ENCODE measurements at places on chromosomes 12 and 14.

DNA sequence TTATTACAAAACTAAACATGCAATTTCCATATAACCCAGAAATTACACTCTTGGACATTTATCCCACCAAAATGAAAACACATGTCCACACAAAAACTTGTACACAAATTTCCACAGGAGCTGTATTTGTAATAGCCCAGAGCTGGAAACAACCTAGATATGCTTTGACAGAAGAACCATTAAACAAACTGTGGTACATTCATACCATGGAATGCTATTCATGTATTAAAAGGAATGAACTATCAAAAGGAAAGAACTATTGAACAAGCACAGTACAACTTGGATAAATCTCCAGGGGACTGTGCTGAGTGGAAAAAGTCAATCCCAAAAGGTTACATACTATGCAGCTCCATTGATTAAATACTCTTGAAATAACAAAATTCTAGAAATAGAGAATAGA lies 35.8 kb upstream of the ERGIC2 start:
- DNase-seq = no peak

GRCh38 chr14:61475316-61475715 lies 153.9 kb downstream of the PRKCH start:
- no peak for DNase-seq

DNA sequence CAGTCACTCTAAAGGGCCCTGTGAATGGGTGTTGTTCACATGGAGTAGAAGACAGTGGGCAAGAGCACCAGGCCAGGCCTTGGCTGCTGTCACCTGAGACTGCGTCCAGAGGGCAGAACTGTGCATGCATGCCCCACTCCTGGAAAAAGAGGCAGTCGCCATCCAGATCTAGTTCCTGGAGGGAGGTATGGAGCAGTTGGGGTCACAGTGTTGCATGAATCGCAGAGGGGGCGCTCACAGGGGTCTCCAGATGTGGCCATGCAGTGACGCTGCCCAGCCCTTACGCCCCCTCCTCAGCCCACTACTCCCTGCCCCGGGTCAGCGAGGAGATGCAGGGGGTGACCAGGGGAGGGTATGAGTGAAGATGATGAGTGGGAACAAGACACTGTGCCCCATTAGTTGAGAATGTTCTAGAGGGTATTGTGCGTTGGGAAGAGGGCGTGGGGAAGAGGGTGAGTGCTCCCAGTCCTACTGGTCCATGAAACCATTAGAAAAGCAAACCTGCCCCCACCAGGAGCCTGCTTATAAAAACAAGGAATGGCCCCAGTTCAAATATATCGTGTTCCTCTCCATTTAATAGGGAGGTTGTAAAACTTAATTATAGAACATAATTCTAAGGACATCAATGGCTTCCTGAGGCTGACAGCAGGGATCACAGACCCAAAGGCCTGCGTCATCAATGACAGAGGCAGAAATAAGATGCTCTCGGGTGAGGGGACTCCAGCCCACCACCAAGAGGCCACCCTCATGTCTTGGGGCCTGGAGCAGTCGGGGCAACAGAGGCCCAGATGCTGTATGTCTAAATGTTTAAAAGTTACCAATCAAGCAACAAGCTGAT lies 32.2 kb upstream of the BCL7A start:
- no peak for DNase-seq

- DNase-seq = no peak
Measured at GRCh38 chr14:75832621-75833297, 149.0 kb downstream of the TGFB3 start.

DNA sequence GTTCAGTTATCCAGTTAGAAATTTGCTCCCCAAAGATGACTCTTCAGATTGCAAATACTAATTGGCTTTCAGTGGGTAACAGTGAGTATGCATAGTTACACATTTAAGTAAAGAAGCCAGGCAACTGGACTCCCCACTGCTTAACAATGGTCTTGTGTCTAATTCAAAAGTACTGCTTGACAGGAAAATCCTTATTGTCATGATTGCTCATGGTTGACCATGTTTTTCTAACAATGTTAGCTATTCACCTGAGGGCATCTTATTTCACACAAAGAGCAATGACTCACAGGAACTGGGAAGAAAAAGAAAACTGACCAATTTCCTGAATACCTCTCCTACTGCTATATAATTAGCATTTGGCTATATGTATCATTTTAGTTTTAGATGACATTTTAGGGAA lies 33.7 kb upstream of the ALG10B start:
- DNase-seq = no peak

DNA sequence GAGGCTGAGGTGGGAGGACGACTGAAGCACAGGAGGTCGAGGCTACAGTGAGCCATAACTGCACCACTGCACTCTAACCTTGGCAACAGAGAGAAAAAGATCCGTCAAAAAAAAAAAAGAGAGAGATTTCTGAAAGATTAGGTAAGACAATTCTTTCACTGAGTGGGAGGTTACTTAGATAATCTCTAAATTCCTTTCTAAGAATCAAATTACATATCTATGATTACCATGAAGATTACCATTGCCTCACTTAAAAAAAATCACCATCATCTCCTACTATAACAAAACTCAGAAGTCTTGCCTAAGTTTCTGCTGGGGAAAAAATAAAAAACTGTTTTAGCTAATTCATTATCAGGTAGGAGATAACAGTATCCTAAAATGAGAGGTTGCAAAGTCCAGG lies 366.7 kb downstream of the DUSP6 start:
- no peak for DNase-seq

- no peak for DNase-seq
Measured at GRCh38 chr12:117968826-117969659, at the start of gene KSR2. Gene KSR2, minus strand, starts transcription at chr12:117968990. Its CDS starts 735 bp downstream, at chr12:117968255.

DNA sequence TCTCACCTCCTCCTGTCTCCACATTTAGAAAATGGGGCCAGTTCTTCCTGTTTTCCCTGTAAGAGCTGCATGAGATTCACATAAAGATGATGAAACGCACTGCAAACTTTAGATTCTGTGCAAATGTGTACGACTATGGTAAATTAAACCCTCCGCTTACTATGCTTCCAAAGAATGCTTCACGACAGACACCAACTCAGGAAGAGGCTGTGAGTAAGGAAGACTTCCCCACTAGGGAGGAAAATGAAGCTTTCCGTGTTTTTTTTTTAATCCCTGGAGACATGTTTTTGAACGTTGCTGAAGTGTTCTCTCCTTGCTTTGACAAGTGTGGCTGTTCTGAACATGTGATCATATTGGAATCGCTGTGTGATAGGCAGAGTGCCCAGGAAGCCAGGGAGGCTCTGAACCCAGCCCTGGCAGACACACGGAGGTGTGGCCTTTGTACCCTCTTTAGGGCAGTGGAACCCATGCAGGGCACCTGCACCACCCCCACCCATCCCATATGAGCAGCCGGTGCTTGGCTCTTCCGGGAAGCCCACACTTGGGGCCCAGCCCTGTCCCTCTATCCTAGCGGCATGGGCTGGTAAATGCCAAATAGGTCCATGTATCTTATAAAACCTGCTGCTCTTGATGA lies 7.5 kb upstream of the SYNE3 start:
- DNase-seq = no peak
